DND-41 (cell line): ENCODE measurements at places on chromosomes 2 and 18.

DNA sequence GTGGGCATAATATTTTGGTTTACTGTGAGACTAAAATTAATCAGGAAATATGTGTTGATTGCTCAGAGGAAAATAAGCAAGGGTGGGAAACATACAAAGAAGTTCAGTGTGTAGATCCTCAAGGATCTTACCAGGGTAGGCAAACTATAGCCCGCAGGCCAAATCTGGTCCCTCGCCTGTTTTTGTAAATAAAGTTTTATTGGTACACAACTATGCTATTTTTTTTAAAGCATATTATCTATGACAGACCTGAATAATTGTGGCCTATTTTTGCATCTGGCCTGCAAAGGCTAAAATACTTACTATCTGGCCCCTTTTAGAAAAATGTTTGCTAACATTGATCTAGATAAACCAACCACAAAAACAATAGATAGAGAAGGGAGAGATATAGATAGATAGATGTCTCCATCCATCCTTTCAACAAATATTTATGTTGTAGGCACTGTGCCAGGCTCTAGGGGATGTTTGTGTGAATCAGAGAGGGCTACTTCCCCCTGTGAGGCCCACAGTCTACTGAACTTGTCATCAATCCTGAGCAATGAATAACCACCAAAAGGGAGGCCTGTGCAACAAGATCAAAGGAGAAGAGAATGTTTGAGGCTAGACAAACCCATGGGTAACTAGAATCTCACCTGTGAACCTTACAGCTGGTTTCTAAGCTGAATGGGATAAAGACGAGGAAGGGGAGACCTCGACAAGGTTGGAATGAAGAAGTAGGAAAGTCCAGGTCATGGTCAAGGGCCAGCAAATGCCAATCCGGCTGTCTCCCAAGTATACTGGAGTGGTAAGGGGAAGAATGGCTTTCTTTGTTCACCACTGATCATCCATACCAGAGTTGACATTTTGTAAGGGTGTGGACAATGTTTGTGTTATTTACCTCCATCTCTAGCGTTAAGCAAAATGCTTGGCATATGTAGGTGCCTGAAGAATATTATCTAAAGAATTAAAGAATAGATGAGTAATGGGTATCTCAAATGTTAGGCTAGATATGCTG, 23.6 kb downstream of the ALPK2 start:
- DNase-seq, result no peak

DNA sequence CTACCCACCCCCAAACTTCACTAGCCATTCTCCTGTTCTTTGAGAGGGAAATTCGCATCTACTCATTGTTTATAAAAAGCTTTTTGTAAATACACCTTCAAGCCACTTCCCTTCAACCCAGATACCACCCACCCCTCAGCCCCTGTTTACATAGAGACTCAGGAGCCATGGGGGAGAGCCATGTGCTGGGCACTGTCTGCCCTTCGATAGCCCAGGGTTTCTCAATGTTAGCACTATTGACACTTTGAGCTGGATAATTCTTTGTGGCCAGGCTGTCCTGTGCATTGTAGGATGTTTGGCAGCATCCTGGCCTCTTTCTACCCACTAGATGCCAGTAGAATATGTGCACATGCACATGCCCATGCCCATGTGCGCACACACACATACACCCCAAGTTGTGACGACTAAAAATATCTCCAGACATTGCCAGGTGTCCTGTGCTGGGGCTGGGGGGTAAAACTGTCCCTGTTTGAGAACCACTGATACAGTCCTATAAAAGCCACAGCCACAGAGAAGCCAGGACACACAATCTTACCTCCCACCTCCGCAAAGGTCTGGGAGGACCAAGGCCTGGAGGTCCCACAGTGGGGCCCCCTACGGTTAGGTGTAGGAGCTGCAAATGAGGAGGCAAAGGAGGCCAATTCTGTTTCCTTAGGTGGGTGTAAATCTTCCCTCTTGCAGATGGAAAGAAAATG, 44.5 kb upstream of the ASPRV1 start:
- no peak for DNase-seq

GRCh38 chr2:65175894-65176530, 46.1 kb upstream of the RAB1A start:
- no peak for DNase-seq

DNA sequence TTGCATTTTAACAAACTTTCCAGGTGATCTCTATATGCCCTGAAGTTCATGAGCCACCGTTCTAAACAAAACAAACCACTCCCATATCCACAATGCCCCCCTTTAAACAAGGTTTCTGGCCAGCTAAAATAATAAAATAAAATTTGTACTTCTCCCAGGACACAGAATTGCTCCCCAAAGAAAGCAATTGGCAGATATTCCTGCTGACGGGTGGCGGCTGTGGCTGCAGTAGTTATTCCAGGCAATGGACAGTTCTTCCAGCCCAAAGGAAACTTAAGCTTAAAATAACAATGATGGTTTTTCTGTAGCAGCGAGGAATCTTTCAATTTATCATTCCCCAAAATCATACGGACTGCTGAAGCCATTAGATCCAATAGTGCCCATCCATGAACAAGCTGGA, 260.5 kb upstream of the ZNF521 start:
- no peak for DNase-seq

- DNase-seq, result no peak
Measured at GRCh38 chr2:227671170-227671905, 4.7 kb downstream of the SCYGR5 start.

- DNase-seq, result no peak
Measured at GRCh38 chr2:30565851-30566358, 118.9 kb downstream of the LCLAT1 start.

DNA sequence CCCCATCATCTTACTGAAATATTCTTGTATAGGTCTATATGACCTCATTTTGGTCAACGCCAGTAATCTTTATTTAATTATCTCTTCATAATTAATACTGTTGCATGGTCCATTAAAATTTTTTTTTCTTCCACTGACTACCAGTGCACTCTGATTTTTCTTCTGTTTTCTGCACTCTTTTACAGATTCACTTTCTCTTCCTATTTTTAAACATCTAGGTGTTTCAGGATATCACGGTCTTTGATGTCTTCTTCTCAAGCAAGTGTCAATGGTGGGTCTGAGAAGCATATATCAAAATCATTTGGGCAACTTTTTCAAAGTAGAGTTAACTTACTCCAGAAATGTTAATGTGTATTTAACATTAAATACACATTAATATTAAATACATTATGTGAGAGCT, 51.4 kb downstream of the CCDC141 start:
- DNase-seq, result no peak

- no peak for DNase-seq
Measured at GRCh38 chr2:104845946-104846785, 7.7 kb upstream of the POU3F3 start.

GRCh38 chr18:69981948-69982347, 34.3 kb upstream of the CD226 start:
- DNase-seq, result no peak

GRCh38 chr2:59887366-59887765, 666.1 kb downstream of the BCL11A start:
- no peak for DNase-seq

DNA sequence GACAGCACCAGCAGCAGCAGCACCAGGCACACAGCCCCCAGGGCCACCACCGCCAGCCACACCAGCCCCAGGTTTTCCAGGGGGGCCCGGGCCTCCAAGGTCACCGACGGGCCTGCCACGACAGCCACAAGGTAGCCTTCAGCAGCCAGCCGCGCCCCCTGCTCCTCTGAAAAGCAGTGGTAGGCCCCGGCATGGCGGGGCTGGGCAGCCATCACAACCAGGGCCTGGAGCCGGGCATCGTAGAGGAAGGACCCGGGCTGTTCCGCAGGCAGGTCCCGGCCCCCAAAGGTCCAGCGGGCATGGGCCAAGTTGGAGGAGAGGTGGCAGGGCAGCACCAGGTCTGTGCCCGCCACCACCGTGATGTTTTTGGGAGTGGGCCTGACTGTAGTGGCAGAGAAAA, 3.3 kb upstream of the ANKRD39 start:
- no peak for DNase-seq
